ENCODE measurements at places on chromosomes 2 and 18.

DNA sequence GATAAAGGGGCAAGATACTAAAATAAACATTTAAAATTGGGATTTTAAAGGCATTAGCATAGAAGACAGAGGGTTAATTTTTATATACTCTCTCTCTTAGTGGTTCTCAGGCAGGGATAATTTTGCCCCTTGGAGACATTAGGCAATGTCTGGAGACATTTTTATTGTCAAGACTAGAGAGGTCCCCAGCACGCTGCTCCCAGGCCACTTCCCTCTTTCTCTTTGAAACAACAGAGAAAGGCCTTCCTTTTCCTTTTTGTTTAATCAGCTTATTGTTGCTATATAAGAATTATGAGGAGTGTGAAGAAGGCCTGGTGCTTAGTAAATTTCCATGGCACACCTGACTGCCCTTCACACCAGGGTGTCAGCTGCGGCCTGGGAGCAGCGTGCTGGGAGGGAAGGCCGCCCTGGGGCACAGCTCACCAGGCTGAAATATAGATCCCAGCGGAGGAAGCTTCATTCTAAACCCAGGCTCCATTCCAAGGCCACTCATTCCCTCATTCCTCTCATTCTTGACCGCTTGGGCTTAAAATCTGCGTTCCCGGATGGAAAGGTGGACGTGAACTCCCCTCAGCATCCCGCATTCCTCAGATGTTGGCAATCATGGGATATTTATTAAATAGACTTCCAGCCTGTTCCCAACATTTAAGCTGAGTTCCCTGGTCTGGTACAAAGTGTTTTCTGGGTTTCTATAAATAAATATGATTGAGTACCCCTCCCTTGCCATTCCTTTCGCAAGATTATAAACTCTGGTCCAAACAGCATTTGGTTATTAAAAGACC, 22.5 kb downstream of the SLC14A2 start:
- DNase-seq: peak; percentile 72

DNA sequence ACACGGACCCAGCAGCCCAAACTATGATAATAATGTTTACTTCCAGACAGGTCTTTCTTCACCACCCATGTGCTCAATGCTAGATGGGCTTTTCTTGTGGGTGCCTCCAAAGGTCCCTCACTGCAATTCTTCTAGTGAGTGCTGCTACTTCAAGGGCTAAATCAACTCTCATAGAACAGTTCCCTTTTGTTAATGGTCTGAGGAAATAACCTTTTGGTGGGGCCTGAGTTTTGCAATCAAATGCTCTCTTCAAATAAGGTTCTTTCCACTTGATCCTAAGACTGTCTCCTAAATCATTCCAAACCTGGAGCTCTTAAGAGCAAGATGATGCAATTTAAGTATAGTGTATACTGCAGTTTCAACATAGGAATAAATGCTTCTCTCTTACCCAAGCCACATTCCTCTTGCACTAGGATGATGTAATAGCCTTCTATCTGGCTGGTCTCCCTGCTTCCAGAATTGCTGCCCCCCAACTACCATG, 6.0 kb downstream of the NEMP2 start:
- peak; percentile 70 for DNase-seq

DNA sequence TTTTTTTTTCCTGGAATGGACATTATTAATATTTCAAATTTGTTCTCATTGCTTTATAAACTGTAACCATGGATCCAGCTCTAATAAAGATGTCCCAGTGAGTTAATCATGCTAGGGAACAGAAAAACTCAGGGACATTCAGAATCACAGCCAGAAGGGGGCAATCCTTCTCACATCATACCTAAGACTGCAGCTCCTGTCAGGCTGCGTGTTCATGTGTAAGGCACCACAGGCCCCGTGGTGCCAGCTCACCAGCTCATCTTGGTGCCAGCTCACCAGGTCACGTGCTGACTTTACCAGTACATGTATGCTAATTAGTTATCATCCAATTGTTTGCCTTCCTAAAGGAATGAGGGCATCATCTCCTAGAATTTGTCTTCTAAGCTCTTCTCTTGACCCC, 84.7 kb upstream of the NEDD4L start:
- DNase-seq: peak; percentile 56

GRCh38 chr2:220281771-220282170, 654.3 kb downstream of the SLC4A3 start:
- DNase-seq: no peak

DNA sequence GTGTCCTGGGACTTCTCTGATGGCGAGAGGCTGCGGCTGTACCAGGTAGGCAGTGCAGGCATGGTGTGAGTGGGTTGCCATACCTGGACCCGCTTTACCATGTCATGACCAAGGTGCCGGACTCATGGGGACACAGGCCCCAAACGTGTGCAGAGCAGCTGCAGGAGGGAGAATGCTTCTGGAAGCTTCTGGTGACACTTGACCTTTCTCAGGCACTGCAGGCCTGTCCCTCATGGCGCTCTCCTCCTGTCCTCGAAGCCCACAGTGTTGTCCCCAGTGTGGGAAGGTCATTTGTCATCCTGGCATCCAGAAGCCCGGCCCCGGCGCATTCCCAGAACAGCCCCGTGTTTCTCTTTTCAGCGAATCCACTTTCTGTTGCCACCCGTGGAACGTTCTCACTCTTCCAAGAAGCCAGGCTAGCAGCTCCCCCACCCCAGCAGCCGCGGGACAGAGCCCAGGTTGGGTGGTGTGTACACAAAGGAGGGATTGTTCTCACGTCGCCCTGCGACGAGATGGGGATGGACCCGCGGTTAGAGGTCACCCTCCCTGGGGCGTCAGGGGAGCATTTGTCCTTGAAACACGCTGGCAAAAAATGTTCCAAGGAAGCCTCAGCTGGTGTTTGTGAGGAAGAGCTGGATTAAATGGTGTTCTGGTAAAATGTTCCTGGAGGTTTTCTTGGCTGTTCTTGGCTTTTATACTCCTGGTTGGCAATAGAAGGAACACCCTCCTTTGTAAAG, 43.7 kb downstream of the SH3BP4 start:
- DNase-seq: no peak

DNA sequence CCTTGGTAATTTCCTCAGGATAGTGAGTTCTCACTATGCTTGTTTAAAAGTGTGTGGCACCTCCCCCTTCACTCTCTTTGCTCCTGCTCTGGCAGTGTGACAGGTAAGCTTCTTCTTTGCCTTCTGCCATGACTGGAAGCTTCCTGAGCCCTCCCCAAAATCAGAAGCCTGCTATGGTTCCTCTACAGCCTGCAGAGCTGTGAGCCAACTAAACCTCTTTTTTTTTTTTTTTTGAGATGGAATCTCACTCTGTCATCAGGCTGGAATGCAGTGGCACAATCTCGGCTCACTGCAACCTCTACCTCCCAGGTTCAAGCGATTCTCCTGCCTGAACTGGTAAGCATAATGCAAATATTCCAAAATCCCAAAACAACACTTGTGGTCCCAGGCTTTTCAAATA, 80.0 kb downstream of the SOWAHC start:
- peak; percentile 47 for DNase-seq

DNA sequence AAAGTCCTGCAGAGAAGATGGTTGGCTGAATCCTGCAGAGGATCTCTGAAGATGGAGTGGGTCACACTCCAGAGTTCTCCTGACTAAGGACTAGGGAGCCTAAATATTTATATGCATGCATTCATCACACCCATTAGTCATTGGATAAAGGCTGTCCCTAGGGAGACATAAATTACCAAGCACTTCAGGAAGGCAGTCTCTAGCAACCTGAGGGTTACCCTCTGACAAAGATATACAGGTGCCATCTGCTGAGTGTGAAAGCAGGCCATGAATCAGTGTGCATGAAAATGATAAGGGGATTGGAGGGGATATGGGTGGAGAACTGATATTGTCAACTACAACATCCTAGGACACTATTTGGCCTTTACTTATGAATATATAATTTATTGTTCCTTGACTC, 294.8 kb upstream of the DDX18 start:
- no peak for DNase-seq

- peak; percentile 66 for DNase-seq
Observed at GRCh38 chr18:36376361-36376760, 78.8 kb downstream of the FHOD3 start.

DNA sequence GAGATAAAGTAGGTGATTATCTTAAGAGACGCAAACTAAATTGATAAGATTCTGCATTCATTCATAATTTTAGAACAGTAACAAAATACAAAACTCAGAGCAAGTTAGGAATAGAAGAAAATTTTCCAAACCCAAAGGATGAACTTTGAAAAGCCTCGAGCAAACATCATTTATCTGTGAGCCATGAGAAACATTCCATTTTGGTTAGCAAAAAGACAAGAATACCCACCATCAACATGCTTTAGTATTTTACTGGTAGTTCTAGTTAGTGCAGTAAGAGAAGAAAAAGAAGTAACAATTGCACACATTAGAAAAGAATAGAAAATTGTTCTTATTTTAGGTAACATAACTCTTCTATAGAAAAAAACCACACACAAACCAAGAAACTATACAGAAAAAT, 291.3 kb upstream of the TCF4 start:
- peak; percentile 71 for DNase-seq

Measured in EH (cell line).